ENCODE measurements at places on chromosomes 1 and 21. TPM values are rescaled to one million over a fixed set of nuclear protein-coding genes. Genes with fewer than 3 reads are reported as not detected.
A peak's percentile ranks its signal among the peaks of the same experiment; 100 is the strongest.

DNA sequence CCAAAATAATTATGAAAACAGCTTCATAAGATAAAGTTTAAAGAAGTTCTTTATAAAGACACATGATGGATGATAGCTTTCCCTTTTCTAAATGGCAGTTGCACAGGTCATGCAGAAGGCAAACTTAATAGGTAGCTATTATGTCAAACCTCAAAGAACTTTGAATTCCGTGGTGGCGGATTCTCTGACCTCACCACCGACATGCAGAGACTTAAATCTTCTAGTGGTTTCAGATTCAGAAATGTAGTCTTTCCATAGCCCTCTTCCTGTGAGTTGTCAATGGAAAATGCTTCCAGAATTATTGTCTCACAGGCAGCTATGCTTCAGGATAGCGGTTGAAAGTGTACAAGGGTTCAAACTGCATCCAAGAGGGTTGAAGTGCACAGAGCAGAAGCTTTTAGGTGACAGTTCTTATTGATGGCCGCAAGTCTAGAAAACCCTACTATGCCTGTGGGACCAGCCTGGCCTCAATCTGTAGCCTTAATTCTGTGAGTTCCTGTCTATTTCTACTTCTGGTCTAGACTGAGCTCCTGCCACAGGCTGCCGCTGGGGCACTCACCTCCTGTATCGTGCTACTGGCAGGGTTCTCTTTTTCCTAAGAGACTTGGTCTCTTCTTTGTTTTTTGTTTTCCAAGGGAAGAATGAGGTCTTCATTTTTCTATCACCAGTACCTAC is 117.0 kb upstream of the ERRFI1 start:
- H3K36me3 ChIP-seq, result no peaks in the 10 kb centered on the region
- no peak overlapping the region for H3K4me3 ChIP-seq
- no peak overlapping the region for H3K27ac ChIP-seq
- peaks cover 13% of the 10 kb centered on the region for H3K4me1 ChIP-seq

The NEGR1 gene
- not detected for total RNA-seq

- H3K4me1 ChIP-seq, result peaks cover 70% of the 10 kb centered on the region
- H3K36me3 ChIP-seq, result peaks cover 19% of the 10 kb centered on the region
- no peak for DNase-seq
Observed at GRCh38 chr1:35537806-35538205, 19.4 kb downstream of the KIAA0319L start.

The RNF207 gene
- 9.9 TPM for total RNA-seq

DNA sequence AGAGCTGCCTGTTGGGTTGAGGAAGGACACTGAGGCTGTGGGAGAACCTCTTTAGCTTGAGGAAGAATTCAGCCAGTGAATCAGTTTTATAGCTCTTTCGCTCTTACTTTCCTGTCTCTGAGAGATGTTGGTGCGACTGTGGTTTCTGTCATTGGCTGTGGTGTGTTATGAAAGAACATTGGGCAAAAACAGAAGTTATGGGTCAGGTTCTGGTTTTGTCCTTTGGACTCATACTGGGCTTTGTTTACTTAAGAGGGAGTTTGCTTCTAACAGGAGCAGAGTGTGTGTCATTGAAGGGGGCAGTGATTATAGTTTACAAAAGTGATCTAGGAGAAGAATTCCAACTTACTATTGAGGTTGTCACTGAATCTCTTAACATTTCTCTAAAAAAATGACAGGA is 97.0 kb downstream of the TLR5 start:
- DNase-seq, result no peak
- H3K27ac ChIP-seq, result no peak overlapping the region
- H3K27me3 ChIP-seq, result peaks cover 2% of the 10 kb centered on the region
- H3K36me3 ChIP-seq, result peaks cover 2% of the 10 kb centered on the region

DNA sequence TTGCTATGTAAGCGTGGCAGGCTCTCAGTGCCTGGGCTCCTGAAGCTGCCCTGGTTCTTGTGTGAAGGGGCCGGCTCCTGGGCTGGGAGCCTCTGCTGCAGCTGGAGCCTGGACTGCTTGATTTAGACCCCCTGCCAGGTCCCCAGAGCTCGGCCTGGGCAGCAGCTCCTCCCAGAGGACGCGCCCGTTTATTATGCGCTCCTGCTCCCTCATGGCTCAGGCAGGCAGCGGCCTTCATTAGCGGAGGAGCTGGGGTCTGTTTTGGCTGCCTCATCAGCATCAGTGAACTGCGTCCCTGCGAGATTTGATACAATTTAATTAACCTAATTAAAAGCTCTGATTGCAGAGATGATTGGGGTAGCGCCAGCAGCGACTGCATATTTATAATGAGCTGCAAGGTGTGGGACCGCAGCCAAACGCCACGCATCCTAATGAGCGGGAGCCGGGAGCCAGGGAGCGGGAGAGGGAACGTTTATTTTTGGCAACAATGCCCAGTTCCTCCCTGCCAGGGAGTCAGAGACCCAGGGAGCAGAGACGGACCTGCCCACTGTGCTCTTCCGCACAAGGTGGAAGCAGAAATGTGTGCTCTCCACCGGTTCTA is 16.6 kb downstream of the UTP11 start:
- H3K36me3 ChIP-seq, result peaks cover 11% of the 10 kb centered on the region
- peak overlapping the region; percentile 89 for H3K27ac ChIP-seq
- no peak for DNase-seq
- no peak overlapping the region for H3K4me3 ChIP-seq
- peaks cover 56% of the 10 kb centered on the region for H3K4me1 ChIP-seq

The MORC3 gene
- total RNA-seq, result 20.7 TPM

DNA sequence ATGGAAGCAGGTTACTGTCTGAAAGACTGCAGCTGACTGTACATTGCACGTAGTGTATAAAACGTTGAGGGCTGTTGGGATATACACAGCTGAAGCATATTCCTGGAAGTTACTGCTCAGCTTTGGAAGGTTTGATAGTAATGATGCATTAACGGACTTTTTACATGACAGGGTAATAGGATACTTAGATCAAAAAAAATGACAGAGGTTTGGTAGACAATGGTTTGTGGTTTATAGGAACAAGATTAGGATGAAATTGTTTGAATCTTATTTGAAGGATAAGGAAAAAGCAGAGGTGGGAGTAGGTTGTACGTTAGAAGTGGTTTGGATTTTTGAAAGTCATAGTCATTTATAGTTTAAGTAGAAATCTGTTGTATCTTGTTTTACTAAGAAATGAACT is 33.0 kb downstream of the ADGRL2 start:
- DNase-seq, result no peak
- no peak overlapping the region for H3K27ac ChIP-seq
- no peaks in the 10 kb centered on the region for H3K36me3 ChIP-seq
- no peaks in the 10 kb centered on the region for H3K4me1 ChIP-seq

DNA sequence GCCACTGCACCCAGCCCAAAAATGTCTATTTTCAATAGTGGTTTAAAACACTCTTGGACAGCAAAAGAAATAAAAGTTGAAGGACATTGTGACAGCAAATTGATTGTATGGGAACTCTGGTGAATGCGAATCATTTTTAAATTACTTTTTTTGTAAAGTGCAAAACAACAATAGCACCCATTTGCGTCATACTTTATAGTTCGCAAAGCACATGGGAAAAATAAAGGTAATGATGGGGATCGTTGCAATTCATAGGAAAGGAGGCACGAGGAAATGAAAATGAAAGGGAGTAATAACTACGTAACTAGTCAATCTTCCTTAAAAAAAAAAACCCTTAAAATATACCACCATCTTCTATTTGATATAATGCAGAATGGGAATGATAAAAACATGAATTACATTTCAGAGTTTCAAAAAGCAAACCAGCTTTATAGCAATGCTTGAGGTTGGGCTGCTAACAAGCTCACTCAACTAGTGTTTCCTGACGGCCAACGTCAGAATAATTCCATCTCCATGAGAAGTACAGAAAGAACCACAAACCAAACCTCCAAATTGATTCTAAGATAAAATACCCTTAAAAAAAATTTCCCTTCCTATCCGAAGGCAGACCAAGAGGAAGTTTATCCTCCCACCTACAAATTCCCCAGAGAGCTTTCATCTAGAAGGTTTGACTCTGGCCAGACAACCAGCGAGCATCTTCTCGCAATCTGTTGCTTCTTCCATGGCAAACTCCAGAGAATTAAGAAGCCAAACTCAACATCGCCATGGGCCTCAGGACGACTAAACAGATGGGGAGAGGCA is at the start of gene EDARADD:
EDARADD (plus strand) TSS at position 606 of the 801 bp plus-strand sequence; CDS start at position 765, 159 bp downstream.
- peaks cover 51% of the 10 kb centered on the region for H3K27me3 ChIP-seq
- no peaks in the 10 kb centered on the region for H3K36me3 ChIP-seq
- H3K4me1 ChIP-seq, result peaks cover 25% of the 10 kb centered on the region
- no peak for DNase-seq
- H3K27ac ChIP-seq, result peak within 1 kb of the TSS; percentile 74
- peak within 1 kb of the TSS; percentile 77 for H3K4me3 ChIP-seq

- H3K4me1 ChIP-seq, result peaks cover 19% of the 10 kb centered on the region
- peaks cover 5% of the 10 kb centered on the region for H3K27me3 ChIP-seq
- H3K4me3 ChIP-seq, result no peak overlapping the region
- no peak overlapping the region for H3K27ac ChIP-seq
- DNase-seq, result no peak
- no peaks in the 10 kb centered on the region for H3K36me3 ChIP-seq
Observed at GRCh38 chr1:67676287-67676686, 8.7 kb upstream of the GADD45A start.

GRCh38 chr1:41735631-41736260 is 183.0 kb downstream of the HIVEP3 start:
- DNase-seq, result no peak
- H3K27ac ChIP-seq, result no peak overlapping the region
- no peaks in the 10 kb centered on the region for H3K36me3 ChIP-seq

- H3K4me1 ChIP-seq, result peaks cover 14% of the 10 kb centered on the region
- peaks cover 21% of the 10 kb centered on the region for H3K36me3 ChIP-seq
- H3K27ac ChIP-seq, result no peak overlapping the region
- H3K4me3 ChIP-seq, result no peak overlapping the region
- no peaks in the 10 kb centered on the region for H3K27me3 ChIP-seq
Observed at GRCh38 chr21:43909741-43910400, 44.8 kb downstream of the AGPAT3 start.

GRCh38 chr21:38622827-38623209 is 124.5 kb upstream of the ERG start:
- no peak overlapping the region for H3K27ac ChIP-seq
- no peaks in the 10 kb centered on the region for H3K36me3 ChIP-seq
- no peak for DNase-seq

DNA sequence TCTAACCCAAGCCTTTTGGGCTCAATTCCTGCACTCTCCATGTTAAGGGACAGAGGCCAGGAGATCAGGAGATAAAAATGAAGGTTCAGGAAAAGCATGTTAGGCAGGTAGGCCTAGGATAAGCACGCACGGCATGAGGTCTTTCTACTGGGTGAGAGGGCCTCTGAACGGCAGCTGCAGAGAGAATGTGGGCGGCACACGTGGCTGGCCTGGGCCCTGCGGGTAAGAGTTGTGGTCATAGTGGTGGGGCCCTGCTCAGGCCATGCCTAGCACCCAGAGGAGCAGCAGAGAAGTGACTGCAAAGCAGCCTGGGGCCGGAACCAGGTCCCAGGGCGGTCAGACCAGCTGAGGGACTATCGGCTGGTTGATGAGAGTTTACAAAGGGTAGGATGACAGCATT is 7.5 kb upstream of the FOXO6 start:
- no peaks in the 10 kb centered on the region for H3K36me3 ChIP-seq
- no peaks in the 10 kb centered on the region for H3K4me1 ChIP-seq
- H3K27ac ChIP-seq, result no peak overlapping the region
- H3K27me3 ChIP-seq, result peaks cover 8% of the 10 kb centered on the region

The PAPPA2 gene
- total RNA-seq, result 0.13 TPM

The KANK4 gene
- total RNA-seq, result not detected

The ARTN gene
- 0.68 TPM for total RNA-seq

The SLC30A7 gene
- total RNA-seq, result 32.0 TPM

DNA sequence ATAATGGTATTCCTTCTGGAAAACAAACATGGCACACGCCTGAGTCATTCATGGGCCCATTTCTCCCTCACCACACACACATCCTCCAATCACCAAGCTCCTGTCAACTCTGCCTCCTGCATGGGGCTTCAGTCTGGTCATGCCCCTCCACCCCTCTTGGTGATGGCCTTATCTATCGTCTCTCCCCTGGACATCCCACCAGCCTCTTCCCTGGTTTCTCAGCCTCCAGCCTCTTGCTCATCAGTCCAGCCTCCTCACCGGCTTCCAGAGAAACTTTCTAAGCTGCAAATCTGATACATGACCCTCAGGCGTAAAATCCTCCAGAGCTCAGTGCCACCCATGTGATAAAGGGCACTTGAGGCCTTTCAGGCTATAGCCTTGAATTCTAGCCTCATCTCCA is 243.9 kb downstream of the FOXD2 start:
- H3K27ac ChIP-seq, result no peak overlapping the region
- no peaks in the 10 kb centered on the region for H3K36me3 ChIP-seq
- no peak overlapping the region for H3K4me3 ChIP-seq
- no peak for DNase-seq

GRCh38 chr1:174875306-174875705 is 124.4 kb upstream of the CACYBP start:
- DNase-seq, result no peak
- H3K36me3 ChIP-seq, result no peaks in the 10 kb centered on the region
- peaks cover 15% of the 10 kb centered on the region for H3K4me1 ChIP-seq

The C4BPA gene
- not detected for total RNA-seq

The DNASE2B gene
- not detected for total RNA-seq

The PLEKHA6 gene
- 3.7 TPM for total RNA-seq

The LMOD1 gene
- not detected for total RNA-seq

- no peaks in the 10 kb centered on the region for H3K36me3 ChIP-seq
- H3K27ac ChIP-seq, result no peak overlapping the region
- DNase-seq, result no peak
- H3K4me3 ChIP-seq, result no peak overlapping the region
- H3K4me1 ChIP-seq, result no peaks in the 10 kb centered on the region
Observed at GRCh38 chr1:211484755-211485479, 7.0 kb downstream of the RD3 start.

The CELSR2 gene
- total RNA-seq, result 2.7 TPM

DNA sequence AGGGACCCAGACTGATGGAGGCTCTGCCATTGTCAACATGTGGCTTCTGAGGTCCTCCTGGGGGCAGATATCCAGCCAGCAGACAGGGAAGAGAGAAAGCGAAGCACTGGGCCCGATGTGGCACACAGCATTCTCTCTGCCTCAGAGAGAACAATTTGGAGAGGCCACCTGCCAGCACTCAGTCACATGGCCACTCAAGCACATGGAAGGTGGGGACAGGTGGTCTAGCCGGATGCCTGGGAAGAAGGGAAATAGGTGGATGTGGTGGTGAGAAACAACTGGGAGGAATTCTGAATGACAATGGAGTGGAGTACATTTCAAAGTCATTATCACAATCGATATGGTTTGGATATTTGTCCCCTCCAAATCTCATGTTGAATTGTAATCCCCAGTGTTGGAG is 109.0 kb downstream of the UBE2U start:
- H3K27ac ChIP-seq, result no peak overlapping the region
- DNase-seq, result no peak
- H3K27me3 ChIP-seq, result no peaks in the 10 kb centered on the region

The RIPPLY3 gene
- total RNA-seq, result not detected

GRCh38 chr1:43232074-43232473 is 37.7 kb upstream of the TMEM125 start:
- no peak for DNase-seq
- no peaks in the 10 kb centered on the region for H3K4me1 ChIP-seq
- H3K27ac ChIP-seq, result no peak overlapping the region
- no peaks in the 10 kb centered on the region for H3K36me3 ChIP-seq

- H3K27ac ChIP-seq, result no peak overlapping the region
- no peak overlapping the region for H3K4me3 ChIP-seq
- no peaks in the 10 kb centered on the region for H3K4me1 ChIP-seq
- no peak for DNase-seq
- H3K36me3 ChIP-seq, result peaks cover 9% of the 10 kb centered on the region
Observed at GRCh38 chr1:3640121-3640837, 9.6 kb downstream of the WRAP73 start.
